ENCODE measurements at places on chromosomes 3 and 15.

DNA sequence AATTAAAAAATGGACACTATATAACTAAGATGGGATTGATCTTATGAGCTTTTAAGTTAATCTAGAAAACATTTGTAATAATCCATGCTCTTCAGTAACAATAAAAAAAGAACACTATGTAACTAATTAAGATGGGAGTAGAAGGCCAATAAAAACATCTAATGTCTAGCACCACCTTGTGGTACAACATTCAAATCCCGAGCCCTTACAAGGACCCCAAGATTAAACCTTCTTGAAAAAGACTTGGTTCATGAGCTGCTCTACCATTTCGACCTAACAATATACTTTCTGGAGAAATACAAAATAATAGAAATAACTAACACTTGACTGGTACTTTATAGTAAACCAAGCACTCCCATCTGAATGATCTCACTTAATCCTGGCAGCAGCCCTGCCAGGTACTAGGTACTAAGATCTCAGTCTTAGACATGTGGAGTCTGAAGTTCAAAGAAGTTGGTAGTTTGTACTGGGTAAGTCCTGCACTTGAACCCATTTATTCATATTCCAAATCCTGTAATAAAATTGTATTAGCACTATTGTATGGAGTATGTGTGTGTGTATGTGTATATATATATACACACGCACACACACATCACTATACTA, 21.8 kb downstream of the METTL6 start:
- no peak for DNase-seq

DNA sequence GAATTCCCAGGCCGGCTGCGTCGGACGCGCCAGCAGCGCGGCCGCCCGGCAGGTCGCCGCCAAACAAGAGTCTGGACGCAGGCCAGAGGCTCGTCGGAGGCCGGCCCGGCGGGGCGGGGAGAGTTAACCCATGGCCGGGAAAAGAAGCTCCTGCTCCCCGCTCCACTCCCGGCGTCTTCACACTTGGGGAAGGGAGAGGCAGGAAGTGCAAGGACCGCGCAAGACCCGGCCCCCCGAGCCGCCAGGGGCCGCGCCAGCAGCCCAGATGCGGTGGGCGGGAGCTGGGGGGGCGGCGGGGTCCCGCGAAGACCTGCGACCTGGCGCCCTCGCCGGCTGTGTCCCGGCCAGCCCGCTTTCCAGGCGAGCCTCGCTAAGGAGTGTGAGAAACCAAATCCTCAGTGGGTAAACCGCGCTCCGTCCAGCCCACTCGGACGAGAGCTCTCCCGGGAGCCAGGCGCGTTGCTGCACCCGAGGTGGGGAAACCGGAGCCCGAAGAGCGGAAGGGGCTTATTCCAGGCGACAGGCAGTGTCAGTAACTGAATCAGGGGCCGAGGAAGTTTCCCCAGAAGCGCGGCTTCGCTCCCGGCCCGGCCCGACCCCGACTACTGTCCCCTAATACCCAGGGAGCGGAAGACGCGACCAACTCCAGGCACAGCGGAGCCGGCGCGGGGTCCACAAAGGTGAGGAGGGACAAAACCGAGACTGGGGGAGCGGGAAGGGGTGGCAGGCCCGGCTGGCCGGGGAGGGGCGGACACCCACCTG, 721 bp downstream of the ADAMTS7 start:
- DNase-seq: no peak

DNA sequence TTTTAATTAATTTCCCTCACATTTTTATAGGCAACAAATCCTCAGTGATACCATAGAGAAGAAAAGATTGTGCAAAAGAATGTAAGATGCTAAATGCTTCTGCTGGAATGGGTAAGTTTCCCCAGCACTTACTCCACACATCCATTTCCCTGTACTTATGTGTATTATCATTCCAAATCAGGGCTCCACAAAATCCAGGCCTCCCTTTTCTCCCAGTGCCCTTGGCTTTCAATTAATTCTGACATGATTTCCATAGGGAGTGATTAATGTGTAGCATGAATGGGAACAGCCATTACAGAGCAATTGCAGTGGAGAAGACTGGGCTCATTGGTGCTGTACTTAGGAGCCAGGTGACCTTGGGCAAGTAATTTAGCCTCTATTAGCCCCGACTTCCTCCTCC, 41.3 kb upstream of the UBE2E1 start:
- DNase-seq: no peak

DNA sequence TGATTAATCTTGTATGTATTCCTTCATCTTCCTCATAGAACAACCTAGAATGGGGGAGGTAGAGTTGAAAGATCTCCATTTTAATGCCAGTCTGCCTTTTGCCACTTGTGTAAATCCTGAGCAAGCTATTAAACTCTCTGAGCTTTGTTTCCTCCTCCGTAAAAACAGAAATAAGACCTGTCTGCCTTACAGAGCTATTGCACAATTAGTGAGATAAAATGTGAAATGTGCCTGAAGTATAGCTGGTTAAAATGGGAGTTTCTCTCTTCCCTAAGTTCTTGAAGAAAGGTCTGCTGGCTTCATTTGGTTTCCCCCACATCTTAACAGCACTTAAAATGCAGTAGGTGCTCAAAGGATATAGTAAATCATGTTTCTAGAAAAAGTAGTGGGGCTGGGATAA, 19.0 kb downstream of the ALDH1A2 start:
- DNase-seq: no peak

GRCh38 chr3:134803051-134803505, 8.0 kb downstream of the EPHB1 start:
- no peak for DNase-seq

GRCh38 chr3:43185274-43185982, 79.5 kb upstream of the POMGNT2 start:
- DNase-seq: no peak

DNA sequence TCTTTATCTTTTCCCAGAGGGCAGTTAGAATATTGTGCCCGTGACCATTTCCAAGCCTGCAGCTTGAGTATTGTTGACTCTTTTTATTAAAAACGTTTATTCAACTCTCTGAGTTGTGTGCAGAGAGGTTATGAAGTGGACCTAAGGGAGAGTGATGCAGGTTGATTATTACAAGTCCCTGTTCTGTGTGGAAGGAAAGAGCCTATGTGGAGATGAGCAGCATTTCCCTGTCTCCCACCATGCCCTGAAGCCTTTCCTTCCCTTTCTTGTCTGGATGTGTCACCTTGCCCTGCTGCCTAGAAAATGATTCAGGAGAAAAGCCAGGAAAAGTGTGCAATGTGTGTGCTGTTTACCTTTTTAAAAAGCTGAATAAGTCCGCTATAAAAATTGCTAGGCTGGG, 19.4 kb downstream of the ZPLD1 start:
- DNase-seq: no peak

DNA sequence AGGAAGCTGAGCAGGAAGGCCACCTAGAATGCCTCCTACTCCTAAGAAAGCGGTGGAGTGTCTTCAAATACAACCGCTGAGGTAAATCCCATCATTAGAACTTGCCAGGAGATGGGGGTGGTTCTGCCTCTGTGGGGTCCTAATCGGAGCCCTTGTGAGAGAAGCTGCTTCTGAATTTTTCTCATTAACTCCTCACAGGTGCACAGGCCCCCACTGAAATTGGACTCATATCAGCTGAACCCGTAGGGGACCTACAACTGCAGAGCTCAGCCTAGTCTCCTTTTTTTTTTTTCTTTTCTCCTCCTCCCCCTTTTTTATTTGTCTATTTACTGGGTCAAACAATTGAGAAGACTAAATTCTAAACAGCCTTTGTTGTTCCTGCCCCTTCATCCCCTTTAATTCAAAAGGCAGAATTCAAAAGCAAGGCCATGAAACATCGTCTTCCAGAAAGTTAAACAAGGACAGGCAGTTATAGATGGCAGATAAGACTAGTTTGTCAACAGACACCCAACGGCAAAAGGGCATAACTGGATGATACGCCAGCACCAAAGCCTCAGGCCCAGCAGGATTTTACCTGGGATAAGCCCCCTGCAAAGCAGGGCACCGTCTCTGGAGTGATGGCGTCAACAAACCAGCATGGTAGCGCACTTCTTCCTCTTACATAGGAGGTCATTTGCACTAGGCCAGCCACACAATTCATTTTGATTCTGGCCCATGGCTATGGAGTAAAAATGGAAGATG, 213.7 kb upstream of the HES1 start:
- DNase-seq: no peak

GRCh38 chr3:111210003-111210711, 138.5 kb downstream of the NECTIN3 start:
- no peak for DNase-seq

GRCh38 chr3:50189274-50189673, 2.1 kb upstream of the GNAT1 start:
- DNase-seq: no peak

GRCh38 chr3:23864931-23865330, 51.9 kb downstream of the NKIRAS1 start:
- no peak for DNase-seq

DNA sequence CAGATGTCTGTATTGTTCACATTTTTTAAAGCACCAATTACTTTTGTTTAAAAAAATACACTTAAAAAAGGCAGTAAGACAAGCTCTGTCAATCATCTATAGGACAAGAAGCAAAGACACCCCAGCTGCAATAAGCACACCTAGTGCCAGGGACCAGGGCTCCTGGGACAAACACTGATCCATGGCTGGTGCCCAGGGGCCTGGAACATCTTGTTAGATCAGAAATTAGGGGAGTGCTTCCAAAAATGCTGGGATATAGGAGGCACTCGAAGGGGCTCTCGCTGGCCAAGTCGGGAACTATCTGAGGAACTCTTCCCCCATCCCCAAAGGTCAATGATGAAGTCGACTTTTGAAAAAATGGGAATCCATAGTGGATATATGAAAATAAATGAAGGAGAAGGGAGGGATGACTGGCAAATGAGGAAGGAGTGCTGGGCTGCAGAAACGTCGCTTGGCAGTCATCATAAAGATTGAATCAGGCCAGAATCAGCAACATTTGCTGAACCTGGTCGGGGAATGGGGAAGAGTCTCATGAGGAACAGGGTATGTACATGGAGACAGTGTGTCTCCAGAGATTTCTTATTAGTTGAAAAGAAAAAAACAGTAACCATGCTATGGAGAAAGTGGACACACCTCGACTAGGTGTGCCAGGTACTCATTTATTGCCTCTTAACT, 28.5 kb downstream of the TSPAN3 start:
- DNase-seq: no peak

DNA sequence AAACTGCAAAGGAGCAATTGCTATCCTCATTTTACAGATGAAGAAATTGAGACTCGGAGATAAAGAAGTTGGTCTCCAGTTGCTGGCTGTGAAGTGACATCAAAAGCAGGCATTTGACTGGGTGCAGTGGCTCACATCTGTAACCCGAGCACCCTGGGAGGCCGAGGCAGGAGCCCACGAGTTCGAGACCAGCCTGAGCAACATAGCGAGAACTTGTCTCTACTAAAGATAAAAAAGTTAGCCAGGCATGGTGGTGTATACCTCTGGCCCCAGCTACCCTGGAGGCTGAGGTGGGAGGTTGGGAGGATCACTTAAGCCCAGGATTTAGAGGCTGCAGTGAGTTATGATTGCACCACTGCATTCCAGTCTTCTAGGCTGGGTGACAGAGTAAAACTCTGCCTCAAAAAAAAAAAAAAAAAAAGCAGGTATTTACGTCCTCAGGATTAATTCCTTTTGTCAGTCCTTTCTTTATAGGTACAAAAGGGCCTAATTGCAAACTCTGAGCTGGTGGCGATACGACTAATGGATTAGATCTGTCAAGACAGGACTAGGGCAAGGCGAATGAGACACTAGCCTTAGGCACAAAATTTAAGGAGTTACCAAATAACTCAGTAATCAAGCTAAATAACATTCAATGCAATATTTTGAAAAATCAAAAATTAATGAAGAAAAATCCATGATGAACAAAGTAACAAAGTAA, 5.9 kb upstream of the DNASE1L3 start:
- DNase-seq: no peak

GRCh38 chr3:107208100-107208499, 169.1 kb upstream of the CCDC54 start:
- no peak for DNase-seq

GRCh38 chr15:68343579-68344225, 66.2 kb downstream of the FEM1B start:
- no peak for DNase-seq

- DNase-seq: no peak
These were observed 291.8 kb upstream of the GBE1 start for GRCh38 chr3:82053236-82053635.

DNA sequence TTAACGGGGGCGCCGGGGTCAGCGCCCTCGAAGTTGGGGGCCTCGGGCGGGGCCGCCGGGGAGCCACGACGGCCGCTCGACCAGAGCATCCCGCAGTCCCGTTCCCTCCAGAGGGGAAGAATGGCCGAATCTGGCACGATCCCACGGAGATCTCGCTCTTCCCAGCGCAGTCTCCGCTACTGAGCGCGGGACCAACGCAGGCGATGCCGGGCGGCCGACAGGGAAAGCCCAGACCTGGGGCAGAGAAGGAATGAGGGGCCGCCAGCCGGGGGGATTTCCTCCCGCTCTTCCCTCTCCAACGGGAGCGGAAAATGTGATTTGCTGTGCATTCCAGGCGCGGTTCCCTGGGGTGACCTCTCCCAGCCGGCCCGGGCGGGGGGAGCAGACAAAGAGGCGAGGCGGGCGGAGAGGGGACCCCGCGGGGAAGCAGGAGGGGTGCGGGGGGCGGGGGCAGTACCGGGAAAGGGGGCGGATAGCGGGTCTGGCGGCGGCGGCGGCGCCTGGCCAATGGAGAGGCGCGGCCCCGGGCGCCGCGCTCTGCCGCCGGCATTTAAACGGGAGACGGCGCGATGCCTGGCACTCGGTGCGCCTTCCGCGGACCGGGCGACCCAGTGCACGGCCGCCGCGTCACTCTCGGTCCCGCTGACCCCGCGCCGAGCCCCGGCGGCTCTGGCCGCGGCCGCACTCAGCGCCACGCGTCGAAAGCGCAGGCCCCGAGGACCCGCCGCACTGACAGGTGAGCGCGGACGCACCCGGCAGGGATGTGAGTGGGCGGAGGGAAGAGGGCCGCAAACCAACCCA, at the start of gene GREM1:
Gene GREM1 (plus strand): TSS at position 579 of the 801 bp plus-strand sequence. CDS start 12,687 bp downstream, outside the sequence.
- no peak for DNase-seq

DNA sequence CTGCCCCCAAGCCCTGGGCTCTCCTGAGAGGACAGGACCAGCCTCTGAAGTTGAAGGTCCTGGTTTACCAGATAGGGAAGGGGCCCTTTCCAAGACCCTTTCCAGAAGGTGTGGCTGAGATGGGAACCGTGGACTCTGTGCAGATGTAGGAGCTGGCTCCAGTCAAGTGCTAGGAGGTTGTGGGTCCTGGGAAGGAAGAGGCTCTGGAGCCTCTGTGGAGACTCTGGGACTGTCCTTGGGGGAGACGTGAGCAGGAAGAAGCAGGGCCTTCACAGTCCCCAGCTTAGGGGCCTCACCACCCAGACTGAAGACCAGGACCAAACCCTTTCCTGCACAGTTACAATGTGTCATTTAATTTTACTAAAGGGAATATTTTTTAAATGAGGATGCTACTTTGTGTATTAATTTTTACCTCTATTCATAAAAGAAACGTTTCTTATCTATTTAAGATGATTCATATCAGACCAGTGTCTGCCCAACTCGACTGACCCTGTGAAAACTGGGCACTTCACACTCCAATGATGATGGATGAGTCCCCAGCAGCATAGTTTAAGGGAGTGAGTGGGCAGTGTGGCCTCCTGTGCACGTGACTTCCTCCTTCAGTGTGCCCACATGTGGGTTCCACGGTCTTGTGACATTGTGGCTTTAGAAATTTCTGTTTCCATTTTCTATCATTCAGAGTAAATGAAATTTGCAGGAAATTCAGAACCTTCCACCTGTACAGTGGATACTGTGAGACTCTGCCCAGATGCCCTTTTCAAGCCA, 10.9 kb downstream of the CCR5AS start:
- DNase-seq: no peak
